ENCODE measurements at places on chromosomes 6 and 20.

- no peak for DNase-seq
These were observed 16.0 kb downstream of the MYH7B start for GRCh38 chr20:34971561-34972235.

GRCh38 chr20:12264711-12265110 is 347.0 kb downstream of the BTBD3 start:
- DNase-seq = no peak

DNA sequence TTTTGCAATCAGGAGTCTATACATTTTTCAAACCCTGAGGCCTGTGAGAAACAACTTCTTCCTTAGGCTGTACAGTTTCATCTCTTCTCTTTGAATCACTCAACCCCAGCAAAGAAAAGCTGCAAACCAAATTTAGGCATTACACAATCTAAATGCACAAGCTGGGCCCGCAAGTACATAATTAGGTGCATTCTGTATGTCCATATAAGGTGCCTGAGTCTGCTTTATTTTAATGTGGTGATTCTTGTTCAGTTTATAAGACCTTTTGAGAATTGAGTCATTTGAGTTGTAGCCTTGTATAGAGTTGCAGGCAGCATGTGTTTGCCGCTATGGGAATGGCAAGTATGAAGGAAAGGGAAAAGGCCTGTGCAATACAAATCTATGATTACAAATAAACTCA is 709.6 kb upstream of the MARCKS start:
- no peak for DNase-seq

- no peak for DNase-seq
These were observed 34.6 kb upstream of the NKX2-2 start for GRCh38 chr20:21548390-21549035.

GRCh38 chr6:161963634-161964234 is 689.9 kb upstream of the AGPAT4 start:
- DNase-seq = no peak

DNA sequence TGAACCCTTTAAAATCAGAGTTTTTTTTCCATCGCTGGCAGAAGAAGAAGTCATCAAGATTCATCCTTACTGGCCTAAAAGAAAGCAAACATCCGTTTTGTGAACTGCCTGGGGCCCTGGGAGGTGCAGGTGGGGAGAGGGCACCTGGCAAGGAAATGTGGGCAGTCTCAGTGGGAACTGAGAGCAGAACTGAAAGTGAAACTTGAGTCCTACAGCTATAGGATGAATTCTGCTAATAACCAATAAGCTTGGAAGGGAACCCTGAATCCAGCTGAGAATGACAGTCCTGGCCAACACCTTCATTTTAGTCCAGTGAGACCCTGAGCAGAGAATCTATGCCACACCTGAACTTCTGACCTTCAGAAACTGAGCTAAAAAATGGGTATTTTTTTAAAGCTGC is 130.1 kb upstream of the ASCC3 start:
- no peak for DNase-seq

- no peak for DNase-seq
These were observed 13.4 kb upstream of the NANP start for GRCh38 chr20:25637247-25637646.

GRCh38 chr20:53622247-53623133 is 28.9 kb upstream of the ZNF217 start:
- DNase-seq = no peak

DNA sequence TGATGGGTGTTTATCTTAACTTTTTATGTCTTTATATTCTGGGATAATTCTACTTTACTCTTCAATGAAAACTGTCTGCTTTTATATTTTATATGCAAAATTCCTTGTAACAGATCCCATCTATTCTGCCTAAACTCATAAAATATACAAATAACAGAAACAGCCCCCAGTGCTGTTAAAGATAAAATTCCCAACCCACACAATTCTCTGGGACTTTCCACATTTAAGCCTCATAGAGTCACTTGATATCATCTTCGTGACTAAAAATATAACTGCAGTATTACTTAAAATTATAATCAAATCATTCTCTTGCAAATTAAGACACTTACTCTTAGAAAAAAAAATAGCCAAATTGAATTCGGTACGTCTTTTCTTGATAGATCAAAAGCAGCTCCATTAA is 60.2 kb downstream of the INSM1 start:
- DNase-seq = no peak

DNA sequence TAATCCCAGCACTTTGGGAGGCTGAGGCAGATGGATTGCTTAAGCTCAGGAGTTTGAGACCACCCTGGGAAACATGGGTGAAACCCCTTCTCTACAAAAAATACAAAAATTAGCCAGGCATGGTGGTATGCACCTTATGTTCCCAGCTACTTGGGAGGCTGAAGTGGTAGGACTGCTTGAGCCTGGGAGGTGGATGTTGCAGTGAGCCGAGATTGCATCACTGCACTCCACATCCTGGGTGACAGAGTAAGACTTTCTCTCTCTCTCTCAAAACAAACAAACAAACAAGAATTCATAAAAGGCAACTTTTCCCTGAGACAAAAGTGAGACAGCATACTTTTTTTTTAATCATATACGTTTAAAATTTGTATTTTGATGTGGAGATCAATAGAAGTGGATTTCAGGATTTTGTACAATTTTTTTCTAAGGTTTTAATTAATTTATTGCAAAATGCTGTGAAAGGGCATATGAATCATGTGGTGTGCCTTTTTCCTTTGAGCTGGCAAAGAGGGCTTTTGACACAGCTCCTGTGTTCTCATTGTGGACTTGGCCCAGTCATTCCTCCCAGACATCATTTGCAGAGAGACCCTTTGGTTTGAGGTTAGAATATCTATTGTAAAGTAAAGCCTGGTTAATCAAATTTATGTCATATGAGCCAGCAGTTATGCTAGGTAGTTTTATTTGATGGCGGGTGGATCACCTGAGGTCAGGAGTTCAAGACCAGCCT is 77.1 kb downstream of the TULP4 start:
- DNase-seq = no peak

GRCh38 chr20:24980291-24981053 is 12.1 kb downstream of the APMAP start:
- DNase-seq = no peak

GRCh38 chr20:32227744-32228688 is 20.3 kb downstream of the POFUT1 start:
- DNase-seq = no peak

- DNase-seq = no peak
These were observed 96.2 kb upstream of the VGLL2 start for GRCh38 chr6:117169064-117169665.

GRCh38 chr20:7237251-7237650 is 469.8 kb downstream of the BMP2 start:
- no peak for DNase-seq

DNA sequence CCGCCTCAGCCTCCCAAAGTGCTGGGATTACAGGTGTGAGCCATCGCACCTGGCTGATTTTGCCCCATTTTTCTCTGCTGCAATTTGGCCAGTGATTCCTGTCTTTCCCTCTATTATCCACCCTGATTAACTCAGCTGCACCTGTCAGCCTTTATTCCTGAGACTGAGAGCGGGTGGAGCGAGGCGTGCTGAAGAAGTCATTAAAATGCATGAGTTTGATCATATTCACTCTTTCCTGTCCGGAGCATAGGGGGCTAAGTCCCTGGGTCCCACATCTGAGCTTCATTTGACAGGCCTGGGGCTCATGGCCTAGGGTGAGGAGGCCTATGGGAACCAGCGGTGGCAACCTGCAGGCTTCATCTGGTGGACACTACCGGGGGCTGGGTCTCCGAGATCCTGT is 25.7 kb upstream of the CTNNBL1 start:
- DNase-seq = no peak

- no peak for DNase-seq
These were observed 58.7 kb downstream of the UTRN start for GRCh38 chr6:144343701-144344428.

DNA sequence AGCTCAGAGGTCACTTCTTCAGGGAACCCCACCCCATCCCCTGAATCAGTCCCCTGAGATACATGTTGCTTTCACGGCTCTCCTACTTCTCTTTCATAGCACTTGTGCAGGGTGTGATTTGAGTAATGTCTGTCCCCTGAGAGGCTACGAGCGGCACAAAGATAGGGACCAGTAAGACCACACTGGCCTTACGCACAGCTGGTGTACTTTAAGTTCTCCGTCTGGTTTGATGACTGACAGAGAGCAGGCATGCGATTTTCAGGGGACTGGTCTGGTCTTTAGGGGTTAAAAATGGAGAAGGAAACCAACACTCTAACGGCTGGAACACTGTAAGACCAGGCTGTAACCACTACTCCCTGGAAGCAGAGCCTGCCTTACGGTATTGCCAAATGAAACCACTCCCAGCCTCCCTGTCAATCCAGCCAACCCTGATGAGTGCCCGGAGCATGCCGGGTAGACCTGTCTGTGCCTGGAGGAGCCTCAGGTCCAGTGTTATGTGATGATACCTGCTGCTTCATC is 47.1 kb downstream of the ELMO2 start:
- DNase-seq = no peak

- no peak for DNase-seq
These were observed 1046.7 kb upstream of the MAP3K7 start for GRCh38 chr6:91633374-91634111.

Measured in omental fat pad (tissue), 4 donors.